DMS79 (cell line): ENCODE measurements at places on chromosomes 3 and 15.
A peak's percentile ranks its signal among the peaks of the same experiment; 100 is the strongest.

DNA sequence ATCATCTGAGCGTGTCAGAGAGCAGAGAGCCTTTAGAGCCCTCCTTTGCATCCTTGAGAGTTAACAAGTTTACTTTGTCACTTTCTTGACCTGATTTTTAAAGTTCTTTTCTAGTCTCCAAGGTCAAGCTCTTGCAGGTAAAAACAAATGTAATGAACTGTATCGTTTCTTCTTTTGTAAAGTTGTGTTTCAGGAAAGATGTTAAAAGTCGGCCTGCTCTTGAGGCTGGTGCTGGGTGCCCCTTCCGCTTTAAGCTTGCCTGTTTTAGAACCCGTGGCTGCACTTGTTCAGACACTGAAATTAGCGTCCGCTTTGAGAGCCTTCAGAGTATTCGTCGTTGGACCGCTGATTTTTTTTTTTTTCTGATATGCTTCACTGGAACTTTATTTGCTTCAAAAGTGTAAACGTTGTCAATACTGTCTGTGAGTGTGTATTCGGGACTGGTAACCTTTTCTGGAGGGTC, 52.6 kb upstream of the ULK4 start:
- no peak for DNase-seq

- DNase-seq = no peak
Observed at GRCh38 chr3:95758707-95759106, 1055.7 kb upstream of the EPHA6 start.

GRCh38 chr3:142852009-142852408, 36.9 kb downstream of the PCOLCE2 start:
- no peak for DNase-seq

DNA sequence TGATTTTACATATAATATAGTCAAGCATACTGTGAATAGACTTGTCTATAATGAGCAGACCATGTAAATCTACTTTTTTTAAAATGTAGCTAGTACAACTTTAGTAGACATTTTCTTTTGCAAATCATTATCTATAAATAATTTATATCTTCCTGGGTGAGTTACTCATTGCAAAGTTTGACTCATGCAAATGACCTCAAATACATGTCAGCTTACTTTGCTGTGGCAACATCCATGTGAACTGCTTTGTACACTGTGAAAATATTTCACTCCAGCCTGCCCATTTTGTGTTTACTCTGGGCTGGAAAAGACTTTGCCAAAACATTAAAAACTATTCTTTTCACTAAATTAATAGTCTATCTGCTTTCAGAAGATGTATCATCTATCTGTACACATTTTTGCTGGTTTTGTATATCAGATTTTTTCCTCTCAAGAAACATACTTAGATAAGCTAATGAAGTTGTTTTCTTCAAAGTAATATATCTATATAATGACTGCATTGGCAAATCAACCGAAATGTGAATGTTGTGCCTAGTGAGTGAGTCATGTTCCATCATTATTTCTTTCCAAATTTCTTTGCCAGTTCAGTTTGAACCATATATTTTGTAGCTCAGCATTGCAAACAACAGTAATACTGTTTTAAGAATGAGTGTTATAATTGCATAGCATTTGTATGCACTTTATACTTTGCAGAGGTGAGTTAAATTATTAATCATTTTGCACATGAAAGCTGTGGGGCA, 26.5 kb downstream of the IGSF10 start:
- DNase-seq = no peak

GRCh38 chr3:59816312-59816711, 766.5 kb upstream of the CFAP20DC start:
- DNase-seq = no peak

DNA sequence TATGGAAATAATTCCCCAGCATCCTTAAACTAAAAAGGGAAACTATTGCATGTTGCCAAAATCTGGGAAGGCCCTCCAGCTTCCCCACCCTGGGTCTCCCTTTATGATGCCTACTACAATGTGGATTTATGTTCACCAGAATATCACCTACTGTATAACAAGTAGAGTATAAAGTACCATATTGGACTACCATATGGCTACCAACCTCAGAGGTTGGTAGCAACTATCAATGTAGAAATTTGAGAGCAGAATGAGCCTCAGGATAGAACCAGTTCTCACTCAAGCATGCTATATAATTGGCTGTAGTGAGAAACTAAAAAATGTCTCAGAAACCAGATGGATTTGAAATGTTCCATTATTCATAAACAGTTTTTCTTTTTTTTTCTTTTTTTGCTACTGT, 918.4 kb downstream of the MCTP2 start:
- no peak for DNase-seq

- no peak for DNase-seq
Observed at GRCh38 chr15:57777003-57777402, 70.5 kb downstream of the POLR2M start.

- no peak for DNase-seq
Observed at GRCh38 chr3:86793786-86794185, 197.2 kb downstream of the VGLL3 start.

DNA sequence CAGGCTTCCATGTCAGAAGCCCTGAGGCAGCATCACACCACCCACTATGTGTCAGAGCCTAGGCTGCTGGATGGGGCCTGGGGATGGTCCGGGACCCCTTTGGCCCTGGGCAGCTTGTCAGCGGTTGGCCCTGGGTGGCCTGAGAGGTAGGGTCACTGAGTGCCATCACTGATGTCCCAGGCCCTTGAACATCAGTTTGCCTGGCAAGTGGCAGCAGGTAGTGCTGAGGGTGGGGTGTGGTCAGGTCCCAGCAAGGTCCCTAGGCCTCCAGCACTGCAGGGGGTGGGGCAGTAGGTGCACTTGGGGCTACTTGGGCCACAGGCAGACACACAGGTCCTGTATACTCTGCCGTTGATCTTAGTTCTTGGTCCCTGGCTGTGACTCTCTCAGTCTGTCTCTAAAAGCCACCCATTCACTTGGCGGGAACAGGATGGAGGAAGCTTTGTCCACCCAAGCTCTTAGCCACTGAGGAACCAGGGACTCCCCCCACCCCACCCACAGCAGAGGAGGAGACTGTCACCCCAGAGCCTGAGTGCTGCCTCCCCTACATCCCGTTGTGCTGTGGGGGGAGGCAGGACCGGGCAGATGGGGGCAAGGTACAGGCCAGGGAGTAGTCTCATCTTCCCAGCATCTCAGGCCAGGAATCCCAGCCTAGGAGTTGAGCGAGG, 5.8 kb downstream of the GNAI2 start:
- DNase-seq = no peak

GRCh38 chr3:153045150-153045549, 116.9 kb upstream of the RAP2B start:
- DNase-seq = no peak

DNA sequence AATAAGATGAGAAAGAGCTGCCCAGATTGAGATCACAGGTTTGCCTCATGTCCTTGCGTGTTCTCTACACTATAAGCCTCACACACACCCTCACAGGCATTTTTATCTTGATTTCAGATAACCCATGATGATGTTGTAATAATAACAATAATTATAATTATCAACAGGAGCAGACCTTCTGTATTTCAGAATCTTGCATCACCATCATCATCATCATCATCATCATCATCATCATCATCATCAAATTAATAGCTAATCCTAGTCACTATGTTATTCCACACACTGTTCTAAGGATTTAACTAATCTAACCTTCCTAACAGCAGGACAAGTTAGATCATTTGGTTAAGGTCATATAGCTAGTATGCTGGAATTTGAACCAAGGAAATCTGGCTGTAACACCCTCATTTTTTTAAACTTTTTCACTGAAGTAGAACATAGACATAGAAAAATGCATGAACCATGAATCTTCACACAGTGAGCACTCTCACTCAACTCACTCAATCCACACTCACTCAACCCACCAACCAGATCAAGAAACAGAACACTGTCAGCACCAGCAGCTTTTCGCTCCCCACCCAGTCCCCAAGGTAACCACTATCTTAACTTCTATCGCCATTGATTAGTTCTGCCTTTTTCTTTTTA, 1.8 kb upstream of the SH2D7 start:
- no peak for DNase-seq

- DNase-seq = no peak
Observed at GRCh38 chr3:67648701-67649100, 5.7 kb downstream of the SUCLG2 start.

- no peak for DNase-seq
Observed at GRCh38 chr3:196670339-196670738, 30.8 kb downstream of the NRROS start.

GRCh38 chr3:70726961-70727360, 414.5 kb upstream of the MDFIC2 start:
- DNase-seq = no peak

- no peak for DNase-seq
Observed at GRCh38 chr3:89787979-89788378, 680.6 kb downstream of the EPHA3 start.

DNA sequence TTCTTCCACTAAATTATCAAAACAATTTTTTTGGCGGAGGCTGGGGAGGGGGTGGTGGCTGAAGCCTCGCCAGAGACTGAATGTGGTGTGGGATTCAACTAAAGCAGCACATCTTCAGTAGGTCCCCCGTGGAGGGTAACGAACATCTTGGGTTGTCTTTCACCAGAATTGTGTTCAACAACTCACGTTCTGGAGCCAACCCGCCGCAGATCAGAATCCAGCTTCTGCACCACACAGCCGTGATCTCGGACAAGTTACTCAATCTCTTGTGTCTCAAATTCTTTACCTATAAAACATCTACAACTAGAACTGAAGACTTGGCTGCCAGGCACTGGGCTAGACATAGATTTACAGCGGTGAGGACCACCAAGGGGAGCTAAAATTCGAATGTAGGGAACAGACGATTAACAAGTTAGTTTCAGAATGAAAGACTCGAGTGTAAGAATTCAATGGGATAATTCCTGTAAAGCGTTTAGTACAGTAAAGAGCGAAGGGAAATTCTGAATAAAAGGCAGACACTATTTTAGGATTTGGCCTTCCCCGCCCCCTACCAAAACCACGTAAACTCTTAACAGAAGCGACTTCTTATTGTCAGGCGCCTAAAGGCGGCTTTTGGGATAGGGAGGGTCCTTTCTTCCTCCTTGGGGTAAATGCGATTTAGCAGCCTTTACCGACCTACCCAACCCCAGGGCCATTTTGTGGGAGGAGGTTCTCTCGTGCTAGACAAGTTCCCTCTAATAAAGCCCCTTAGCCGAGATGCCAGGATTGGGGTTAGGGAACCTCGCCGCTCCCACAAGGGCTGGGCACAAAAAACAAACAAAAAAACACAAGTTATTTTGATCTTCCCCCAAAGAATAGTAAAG, 697 bp upstream of the RAB5A start:
- DNase-seq = no peak

DNA sequence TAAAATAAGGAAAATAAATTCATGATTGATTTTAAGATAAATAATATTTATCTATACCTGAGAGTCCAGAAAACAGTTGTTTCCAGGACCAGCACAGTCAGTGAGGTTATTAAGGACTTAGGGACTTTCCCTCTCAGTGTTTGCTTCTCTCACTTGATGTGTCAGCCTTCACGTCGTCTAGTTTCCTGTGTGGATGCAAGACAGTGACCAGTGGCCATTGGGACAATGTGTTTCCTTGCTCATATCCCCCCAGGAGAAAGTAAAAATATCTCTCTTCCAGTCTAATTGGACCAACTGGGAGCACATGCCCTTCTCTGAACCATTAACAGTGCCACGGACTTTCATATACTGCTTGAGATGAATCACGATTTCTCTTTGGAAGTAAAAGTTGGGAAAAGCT, 157.8 kb upstream of the CTNNB1 start:
- DNase-seq = no peak

- no peak for DNase-seq
Observed at GRCh38 chr3:183044547-183045229, 54.6 kb downstream of the MCCC1 start.

GRCh38 chr15:39173426-39173825, 407.5 kb upstream of the THBS1 start:
- no peak for DNase-seq

- DNase-seq = no peak
Observed at GRCh38 chr3:196142202-196142956, 60.5 kb upstream of the TFRC start.

- DNase-seq = no peak
Observed at GRCh38 chr15:38609097-38609738, 44.6 kb upstream of the RASGRP1 start.

DNA sequence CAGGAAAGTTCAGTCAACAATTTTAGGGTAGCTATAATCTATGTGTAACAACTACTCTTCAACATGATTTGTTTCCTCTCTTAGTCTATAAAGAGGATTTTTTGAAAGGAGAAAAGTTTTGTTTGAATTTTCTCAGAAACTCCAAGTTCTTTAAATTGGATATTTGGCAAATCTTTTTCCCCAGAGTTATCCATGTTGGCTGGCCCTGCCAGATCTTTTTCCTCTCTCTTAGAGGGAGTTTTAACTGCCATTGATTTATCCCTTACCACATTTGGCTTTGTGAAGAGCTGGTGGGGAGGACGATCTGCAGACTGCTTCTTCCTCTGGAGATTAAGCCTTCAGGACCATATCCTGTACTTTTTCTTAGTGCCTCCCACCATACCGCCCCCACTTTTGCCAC, 64.9 kb upstream of the ROPN1 start:
- DNase-seq = no peak

GRCh38 chr3:180048103-180048502, 11.4 kb upstream of the PEX5L start:
- DNase-seq = no peak

- DNase-seq = peak; percentile 3
Observed at GRCh38 chr15:34437687-34438086, at the start of gene GOLGA8A. Gene GOLGA8A, minus strand, starts transcription at chr15:34437808. Its CDS starts 48,117 bp downstream, at chr15:34389691.

- no peak for DNase-seq
Observed at GRCh38 chr3:147701195-147701594, 292.0 kb downstream of the ZIC1 start.

- no peak for DNase-seq
Observed at GRCh38 chr3:149589332-149589731, 68.5 kb downstream of the WWTR1 start.

DNA sequence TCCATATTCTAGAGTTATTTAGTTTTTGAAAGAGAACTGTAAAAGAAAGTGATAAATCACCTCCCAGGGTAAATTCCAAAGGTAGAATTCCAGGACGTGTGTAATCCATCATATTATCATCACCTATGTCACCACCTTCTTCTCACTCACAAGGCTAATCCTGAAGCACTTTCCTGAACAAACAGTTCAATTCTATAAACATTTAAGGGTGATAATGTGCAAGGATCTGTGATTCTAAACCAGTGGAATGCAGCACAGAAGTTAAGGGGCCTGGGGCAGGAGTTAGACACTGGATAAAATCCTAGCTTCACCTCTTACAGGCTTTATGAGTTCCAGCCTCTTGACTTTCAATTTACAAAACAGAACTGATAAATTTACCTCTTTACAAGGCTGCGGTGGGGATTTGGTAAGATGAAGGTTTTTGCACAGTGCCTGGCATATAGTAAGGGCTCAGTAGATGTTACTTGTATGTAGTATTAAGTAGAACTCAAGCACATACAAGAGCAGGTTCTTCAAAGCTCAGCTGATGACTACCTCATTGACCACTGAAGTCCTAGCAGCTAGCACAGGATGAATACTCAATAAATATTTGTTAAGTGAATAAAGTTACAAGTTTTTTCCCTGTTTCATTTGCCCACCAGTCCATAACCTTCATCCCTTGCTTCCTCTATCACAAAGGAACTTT, 47.3 kb upstream of the CCDC80 start:
- DNase-seq = no peak

- DNase-seq = no peak
Observed at GRCh38 chr3:42045708-42046243, 45.4 kb upstream of the TRAK1 start.
